Activated T-helper 1 cell treated with anti-CD3 and anti-CD28 coated beads, Interleukin-2, amount 50 U/mL, for 16 hours (primary cell): ENCODE measurements at places on chromosomes 2 and 18.

- DNase-seq, result no peak
Observed at GRCh38 chr2:169452080-169452479, 27.2 kb upstream of the BBS5 start.

DNA sequence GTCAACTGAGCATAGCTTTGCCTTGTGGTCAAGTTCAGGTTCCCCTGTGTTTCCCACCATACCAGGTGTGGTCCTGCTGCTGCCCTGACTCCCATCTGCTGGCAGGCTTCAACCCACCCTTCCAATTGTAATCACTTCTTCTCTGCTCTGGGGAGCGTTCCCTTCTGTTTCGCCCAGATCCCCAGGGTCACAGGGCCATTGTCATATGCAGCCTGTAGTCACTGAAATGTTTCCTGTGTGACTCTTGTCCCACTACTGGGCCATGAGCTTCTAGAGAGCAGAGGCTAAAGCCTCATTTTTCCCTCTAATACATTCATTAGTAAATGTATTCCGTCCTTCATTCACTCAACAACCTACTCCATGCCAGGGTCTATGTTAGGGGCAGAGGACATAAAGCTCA, 75.0 kb upstream of the LAPTM4A start:
- DNase-seq, result no peak

DNA sequence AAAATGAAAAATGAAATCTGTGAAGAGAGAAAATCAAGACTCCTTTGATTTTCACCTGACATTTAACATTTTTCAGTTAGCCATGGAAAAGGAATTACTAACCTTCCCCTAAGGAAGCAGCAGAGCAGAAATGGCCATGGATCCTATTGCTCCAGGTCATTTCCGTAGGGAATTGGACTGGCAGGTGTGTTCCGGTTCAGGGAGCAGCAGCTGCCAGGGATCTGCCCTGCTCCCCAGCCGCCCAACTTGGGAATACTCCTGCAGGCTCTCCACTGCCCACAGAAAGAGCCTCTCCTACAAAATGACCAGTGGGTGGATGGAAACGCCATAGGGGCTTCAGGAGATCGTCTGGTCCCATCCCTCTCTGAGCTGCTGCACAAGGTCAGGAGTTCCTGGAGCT, 86.0 kb upstream of the MAPK4 start:
- no peak for DNase-seq

GRCh38 chr18:58639751-58640427, 11.0 kb upstream of the ALPK2 start:
- no peak for DNase-seq

- no peak for DNase-seq
Observed at GRCh38 chr2:85503851-85504777, 34.9 kb upstream of the MAT2A start.

DNA sequence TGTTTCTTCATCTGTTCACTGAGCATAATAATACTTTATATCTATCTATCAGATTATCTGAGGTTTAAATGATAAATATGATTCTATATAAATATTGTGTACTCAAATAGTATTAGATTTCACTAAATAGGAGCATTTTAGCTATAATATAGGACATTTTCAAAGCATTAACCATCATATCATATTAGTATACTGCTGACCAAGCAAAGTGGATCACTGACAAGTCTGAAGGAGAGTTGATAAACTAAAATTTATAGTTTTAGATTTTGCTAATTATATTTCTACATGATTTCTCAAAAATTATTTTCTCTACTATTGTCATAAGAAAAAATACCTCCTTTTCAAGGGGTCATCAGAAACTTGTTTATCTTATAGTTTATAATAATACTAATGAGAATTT, 937.8 kb upstream of the LRATD1 start:
- DNase-seq, result no peak

GRCh38 chr2:241617431-241618154, 19.4 kb downstream of the THAP4 start:
- DNase-seq, result no peak

GRCh38 chr18:13138420-13139139, 80.0 kb upstream of the LDLRAD4 start:
- no peak for DNase-seq

DNA sequence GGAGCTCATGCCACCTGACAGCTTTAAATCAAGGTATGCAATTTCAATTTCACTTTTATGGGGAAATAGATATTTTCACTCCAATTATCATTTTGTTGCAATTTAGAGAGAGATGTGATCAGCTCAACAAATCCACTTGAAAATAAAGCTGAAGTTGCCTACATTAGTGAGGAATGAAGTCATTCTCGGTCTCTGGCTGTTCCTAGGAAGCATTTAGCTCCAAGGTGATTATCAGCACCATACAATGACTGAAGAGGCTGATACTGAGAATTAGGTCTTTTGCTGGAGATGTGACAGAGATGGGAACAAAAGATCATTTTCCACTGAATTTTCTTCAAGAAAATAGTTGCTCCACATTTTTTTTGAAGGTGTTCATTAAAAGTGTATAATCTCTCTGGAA, 1303.7 kb downstream of the DPP10 start:
- DNase-seq, result no peak

- DNase-seq, result no peak
Observed at GRCh38 chr2:118669654-118670053, 177.8 kb downstream of the EN1 start.

- no peak for DNase-seq
Observed at GRCh38 chr2:88018909-88019308, 2.6 kb upstream of the RNU2-63P start.

DNA sequence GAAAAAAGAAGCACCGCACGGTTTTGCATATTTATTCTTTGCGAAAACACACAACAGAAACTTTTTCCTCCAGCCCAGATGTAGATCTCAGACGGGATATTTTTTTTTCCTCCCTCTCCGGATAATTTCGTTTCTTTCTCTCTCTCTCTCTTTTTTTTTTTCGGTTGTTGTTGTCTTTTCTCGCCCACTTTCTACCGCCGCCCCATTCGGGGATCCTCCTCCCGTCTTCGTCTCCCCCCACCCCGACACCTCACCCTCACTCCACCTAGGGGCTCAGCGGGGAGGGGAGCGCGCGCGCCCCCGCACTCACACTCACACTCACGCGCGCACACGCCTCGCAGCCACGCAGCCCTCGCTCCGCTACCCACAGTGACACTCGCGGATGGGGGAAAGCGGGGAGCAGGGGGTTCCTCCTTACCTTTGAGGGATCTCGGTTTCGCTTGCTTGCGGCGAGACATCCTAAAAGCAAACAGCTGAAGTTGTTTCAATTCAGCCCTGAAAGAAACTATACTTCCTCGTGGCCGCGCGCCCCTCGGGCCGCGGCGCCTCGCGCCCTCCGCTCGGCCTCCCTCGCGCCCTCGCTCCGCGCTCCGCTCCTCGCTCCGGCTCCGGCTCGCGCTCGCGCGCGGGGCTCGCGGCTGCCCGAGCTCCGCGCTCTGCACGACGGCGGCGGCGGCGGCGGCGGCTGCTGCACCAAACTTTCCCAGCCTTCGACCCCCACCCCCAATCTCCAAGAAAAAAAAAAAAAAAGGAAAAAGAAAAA, 1.3 kb downstream of the ZNF521 start:
- no peak for DNase-seq

DNA sequence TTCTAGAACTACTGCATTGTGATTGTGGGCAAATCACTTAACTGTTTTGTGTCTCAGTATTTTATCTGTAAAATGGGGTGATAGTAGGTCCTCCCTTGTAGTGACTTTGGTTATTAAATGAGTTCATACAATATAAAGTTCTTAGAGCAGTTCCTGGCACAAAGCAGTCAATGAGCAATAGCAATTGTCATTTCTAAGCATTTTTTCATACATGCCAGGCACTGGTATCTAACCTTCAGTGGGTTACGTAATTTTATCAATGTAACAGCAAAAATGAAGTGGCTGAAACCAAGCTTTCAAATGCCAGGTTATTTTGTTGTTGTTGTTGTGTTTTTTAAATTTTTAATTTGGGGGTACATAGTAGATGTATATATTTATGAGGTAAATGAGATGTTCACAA, 401.9 kb downstream of the MEIS1 start:
- no peak for DNase-seq

DNA sequence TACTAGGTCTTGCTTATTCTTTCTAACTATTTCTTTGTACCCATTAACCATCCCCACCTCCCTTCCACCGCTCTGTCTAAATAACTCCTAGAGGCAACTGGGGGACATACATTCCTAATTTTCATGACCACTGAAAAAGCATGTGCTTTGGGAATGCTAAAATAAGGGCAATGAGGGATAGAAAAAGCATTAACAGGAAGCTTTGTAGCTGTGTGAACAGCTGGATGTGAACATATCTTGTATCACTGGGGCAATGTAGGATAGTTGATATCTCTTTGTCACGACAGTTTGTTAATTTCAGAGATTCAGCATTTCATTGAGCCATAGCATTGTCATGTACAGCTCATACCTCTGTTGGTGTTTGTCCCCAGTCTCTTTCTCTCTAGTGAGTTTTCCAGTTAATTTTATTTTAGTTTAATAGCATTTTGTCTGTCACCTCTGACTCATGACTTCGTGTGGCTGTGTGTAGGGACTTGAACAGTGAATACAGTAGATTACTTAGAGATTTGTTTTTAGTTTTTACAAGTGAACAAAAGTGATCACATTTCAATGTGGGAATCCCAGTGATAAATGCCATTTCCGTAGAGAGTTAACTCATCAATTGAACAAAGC, 230.3 kb upstream of the NRP2 start:
- no peak for DNase-seq

DNA sequence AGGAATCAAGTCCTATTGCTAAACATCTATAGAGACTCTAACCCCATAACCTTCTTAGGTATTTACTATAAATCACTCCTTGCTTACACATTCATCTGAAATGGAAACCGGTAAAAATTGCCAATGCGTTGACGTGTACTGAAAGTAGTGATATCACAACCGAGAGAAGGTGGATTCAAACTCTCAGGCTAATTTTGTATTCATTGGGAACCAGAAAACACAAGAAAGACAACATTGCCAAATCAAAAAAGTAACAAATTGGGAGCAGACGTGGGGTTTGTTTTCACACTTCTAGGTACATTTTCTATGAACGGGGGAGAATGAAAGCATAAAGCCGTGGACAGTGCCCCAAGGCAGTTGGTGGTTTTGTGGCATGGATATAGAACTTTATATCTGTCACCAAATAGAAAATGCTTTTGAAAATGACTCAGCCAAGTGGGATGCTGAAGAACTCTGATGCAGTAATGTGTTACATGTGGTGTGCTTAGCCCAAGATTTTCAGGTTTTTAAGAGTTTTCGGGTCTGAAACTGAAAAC, 155.1 kb upstream of the RASGRP3 start:
- DNase-seq, result no peak

GRCh38 chr18:47287911-47288585, 36.6 kb upstream of the SKOR2 start:
- DNase-seq, result no peak

GRCh38 chr2:48365476-48365875, 164.5 kb upstream of the STON1 start:
- no peak for DNase-seq

DNA sequence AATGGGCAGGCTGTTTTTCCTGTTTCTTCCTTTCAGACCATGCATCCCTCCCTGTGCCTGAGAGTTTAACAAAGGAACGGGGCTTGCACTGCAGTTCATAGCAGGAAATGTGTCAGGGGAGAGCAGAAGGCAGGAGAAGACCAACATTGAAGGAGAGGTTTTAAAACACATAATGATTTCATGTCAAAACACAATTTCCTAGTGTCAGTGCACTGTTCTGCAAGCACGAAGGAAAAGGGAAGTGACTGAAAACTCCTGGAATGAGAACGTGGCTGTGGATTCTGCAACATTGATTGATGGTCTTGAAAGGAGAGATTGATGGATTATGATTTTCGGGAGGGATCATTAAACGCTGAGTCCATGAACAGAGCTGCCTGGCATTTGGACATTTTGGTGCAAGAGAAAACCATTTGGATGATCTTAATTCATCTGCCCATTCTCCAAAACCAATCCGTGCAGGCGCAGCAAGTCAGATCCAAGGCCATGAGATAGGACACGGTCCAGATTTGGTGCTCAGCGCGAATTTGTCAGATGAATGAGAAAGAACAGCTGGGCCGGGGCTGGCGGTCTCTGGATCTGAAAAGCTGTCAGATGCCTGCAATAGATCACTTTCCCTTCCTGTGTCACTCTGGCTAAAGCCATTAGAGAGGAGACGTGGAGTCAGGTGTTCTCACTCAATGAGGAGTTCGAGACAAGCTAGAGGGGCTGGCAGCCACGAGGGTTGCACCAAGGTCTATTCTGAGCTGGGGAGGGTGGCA, 38.4 kb downstream of the C1QL2 start:
- DNase-seq, result no peak

DNA sequence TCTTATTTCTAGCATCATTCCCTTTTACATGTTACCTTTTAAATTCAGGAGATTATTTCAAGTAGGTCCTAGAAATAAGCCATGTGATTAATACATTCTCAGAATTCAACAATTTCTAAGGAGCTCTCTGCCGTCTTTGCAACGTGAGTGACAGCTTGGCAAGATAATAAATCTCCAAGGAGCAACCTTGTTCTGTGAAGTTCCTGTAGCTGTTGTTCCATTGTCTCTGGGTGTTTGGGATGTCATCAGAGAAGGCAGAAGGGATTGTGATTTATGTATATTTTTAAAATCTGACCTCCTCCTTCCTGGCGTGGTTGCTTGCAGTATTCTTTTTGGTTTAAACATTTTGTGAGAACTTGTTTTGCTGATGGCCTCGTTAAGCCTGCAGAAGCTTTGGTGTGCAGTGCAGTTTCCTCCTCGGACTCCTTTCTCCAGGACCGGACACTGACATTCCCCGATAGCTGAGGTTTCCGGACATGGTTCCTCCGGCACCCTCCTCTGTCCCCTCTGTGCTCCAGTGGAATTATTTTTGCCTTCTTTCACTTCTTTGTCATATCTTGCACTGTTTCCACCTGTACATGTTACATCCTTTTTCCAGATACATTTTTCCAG, 33.7 kb downstream of the RAMP1 start:
- DNase-seq, result no peak

DNA sequence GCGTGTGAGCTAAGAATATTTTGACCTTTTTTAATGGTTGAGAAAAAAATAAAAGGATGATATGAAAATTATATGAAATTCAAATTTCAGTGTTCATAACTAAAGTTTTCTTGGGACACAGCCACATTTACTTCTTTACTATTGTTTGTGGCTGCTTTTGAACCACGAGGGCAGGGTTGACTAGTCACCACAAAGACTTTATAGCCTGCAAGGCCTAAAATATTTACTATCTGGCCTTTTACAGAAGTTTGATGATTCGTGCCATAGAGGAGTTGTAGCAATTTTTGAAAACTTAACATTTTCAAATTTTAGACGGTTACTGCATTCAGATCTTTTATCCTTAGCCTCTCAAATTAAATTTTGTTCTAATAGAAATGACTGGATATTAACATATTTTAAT, 69.9 kb downstream of the LIMS1 start:
- DNase-seq, result no peak

GRCh38 chr2:46719487-46719886, 196.1 kb downstream of the MCFD2 start:
- DNase-seq, result no peak

DNA sequence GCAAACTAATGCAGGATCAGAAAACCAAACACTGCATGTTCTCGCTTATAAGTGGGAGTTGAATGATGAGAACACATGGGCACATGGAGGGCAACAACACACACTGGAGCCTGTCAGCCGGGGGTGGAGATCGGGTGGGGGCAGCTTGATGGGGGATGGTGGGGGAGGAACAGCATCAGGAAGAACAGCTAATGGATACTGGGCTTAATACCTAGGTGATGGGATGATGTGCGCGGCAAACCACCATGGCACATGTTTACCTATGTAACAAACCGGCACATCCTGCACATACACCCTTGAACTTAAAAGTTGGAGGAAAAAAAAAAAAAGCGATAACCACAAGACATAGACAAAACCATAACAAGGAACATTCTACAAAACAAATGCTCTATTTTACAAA, 10.4 kb downstream of the CHMP3 start:
- no peak for DNase-seq
